Spleen (tissue), 13 donors: ENCODE measurements at places on chromosomes 7 and 10. TPM values are rescaled to one million over a fixed set of nuclear protein-coding genes. Genes with fewer than 3 reads are reported as not detected.

Gene DLD
- total RNA-seq = 103 TPM

Gene C10orf53
- total RNA-seq = not detected

Gene ADAP1
- 35.4 TPM for total RNA-seq

Gene OPN4
- not detected for total RNA-seq

Gene SUN3
- total RNA-seq = not detected

Gene ITPRIP
- 36.4 TPM for total RNA-seq

Gene ZNF425
- total RNA-seq = 1.3 TPM

Gene STOX1
- not detected for total RNA-seq

Gene LIPJ
- 0.33 TPM for total RNA-seq

Gene HOXA4
- total RNA-seq = 3.9 TPM

Gene LRIT2
- total RNA-seq = not detected

Gene GGCT
- 13.8 TPM for total RNA-seq

Gene TFR2
- 1.9 TPM for total RNA-seq

Gene TET1
- 2.5 TPM for total RNA-seq
